ENCODE measurements at places on chromosomes 12 and 14.

GRCh38 chr14:22540811-22541360, 48.1 kb downstream of the DAD1 start:
- DNase-seq, result no peak

DNA sequence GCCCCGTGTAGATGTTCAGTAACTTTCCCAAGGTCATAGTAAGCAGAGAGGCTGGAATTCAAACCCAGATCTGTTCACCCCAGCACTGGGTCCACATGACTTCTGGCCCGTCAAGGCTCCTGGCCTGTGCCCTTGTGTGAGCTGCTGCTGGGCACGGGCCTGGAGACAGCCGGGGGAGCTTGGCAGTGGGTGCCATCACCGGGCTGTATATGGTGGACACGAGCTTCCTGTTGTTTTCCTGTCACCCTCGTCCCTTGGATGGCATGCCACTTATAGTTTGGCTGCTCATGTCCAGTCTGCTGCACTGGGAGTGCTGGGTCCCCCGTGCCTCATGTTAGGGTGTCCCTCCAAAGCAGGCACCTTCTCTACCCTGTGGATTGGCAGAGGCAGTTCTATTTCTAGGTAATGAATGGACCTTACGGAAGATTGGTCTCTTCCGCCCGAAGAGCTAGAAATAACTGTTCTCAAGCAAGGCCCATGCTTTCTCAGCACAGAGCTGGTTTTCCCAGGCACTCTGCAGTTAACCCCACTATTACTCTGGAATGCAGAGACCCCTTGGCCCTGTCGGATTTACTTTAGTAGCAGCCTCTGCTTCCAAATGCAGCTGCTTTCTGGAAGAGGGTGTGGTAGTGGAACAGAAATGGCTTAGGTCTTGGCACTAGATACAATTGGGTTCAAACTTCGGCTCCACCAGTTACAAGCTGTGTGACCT, 44.3 kb downstream of the ELK3 start:
- DNase-seq, result no peak

DNA sequence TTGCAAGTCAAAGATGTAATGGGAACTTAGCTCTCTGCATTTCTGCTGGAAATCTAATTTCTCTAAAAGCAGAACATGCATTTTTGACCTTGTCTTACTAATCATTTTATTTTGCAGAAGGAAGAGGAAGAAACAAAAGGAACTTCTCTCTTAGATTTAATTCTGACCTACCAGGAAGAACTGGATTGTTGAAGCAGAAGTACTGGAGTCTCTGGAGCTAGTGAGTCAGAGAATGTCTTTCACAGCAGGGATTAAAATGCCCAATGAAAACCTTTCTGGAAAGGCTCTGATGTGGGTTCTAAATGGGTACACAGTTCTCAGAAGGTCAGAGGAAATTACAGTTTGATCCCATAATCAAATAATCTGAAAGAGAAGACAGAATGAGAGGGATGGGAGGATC, 70.8 kb upstream of the GNG2 start:
- DNase-seq, result no peak

DNA sequence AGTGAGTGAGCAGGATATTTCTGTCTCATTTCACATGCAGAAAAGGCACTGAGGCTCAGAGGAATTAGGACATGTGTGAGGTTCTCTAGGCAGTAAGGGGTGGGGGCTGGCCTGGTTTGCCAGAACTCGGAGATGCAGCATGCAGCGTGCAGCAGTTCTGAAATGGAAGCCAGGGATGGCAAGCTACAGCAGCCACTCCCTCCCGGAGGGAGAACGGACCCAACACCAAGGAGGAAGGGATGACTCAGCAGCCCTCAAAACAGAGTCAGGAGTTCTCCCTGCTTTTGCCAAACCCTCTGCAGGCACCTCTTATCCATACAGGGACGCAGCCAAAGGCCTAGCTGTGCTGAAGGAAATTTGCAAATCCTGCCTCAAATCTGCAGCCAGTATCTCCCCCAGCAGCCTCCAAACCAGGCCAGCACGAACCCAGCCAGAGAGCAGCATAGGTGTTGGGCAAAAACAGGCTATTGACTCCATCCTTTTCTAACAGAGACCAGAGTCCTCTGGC, 10.3 kb upstream of the SERPINA3 start:
- no peak for DNase-seq

DNA sequence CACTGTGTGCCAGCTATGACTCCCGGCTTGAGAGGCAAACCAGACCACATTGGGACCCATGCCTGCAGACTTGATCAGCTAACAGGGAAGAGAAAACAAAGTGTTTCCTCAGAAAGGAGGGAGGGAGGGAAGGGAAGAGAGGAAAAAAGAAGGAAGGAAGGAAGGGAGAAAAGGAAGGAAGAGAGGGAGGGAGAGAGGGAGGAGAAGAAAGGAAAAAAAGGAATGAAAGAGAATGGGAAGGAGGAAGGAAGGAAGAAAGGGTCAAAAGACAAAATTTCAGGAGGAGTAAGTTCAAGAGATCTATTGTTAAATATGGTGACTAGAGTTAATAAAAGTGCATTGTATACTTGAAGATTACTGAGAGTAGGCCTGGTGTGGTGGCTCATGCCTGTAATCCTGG, 18.9 kb downstream of the FIGNL2 start:
- no peak for DNase-seq

- DNase-seq, result no peak
Observed at GRCh38 chr14:34700622-34701130, 13.7 kb downstream of the CFL2 start.

DNA sequence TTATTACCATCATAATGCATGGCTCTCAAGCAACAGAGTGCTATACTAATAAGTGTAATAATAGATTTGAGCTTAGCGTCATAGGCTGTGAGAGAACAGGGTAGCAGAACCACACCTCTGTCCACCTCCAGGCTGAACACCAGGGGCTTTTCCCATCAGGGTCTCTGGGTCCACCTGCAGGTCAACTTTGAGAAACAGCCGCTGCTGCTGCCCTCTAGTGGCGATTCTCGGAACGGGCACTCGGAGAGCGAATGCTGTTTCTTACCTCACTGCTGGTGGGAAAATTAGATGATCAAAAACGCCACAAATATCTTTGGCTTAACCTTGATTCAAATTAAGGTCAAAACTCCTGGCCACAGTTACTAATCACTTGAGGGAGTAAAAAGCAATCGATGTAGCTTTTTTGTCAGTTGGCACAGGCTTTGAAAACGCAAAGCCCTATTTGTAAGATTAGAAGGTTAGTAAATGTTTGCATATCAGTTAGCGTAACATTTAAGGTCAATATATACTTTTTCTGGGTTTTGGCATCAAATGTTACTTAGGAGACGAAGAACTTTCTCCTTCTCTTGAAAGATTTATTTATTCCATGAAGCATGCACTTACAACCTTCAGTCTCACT, 127.9 kb upstream of the TMEM132D start:
- DNase-seq, result peak; percentile 93

- DNase-seq, result no peak
Observed at GRCh38 chr14:24313913-24314312, 2.6 kb downstream of the LTB4R start.

- DNase-seq, result no peak
Observed at GRCh38 chr12:132227118-132227517, 82.9 kb downstream of the NOC4L start.

DNA sequence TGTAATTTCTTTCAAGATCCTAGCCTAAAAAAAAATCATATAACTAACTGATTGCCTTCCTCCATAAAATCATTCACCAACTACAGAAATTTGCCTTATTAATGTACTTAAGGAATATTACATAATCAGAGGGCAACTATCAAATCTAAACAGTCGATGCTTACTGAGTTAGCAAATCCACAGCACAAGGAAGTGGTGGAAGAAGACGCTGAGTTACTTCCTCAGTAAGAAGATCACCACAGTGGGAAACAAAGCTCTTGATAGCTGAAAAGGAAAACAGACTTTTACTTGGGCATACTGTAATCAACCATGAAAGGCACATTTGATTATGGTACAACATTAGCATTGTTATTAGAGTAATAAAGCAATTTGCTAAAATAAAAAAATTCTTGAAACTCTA, 48.7 kb downstream of the HEATR5A start:
- no peak for DNase-seq

Data from nephron progenitor cell (in vitro differentiated cells).